Right ventricle myocardium inferior (tissue), 1 donor: ENCODE measurements at places on chromosomes 2 and 18. TPM values are rescaled to one million over a fixed set of nuclear protein-coding genes. Genes with fewer than 3 reads are reported as not detected.

The FAM110C gene
- total RNA-seq: 2.9 TPM

The M1AP gene
- total RNA-seq: not detected

The ANKRD30BL gene
- total RNA-seq: not detected

GRCh38 chr18:59555995-59556659, 141.1 kb downstream of the CCBE1 start:
- DNase-seq: no peak

DNA sequence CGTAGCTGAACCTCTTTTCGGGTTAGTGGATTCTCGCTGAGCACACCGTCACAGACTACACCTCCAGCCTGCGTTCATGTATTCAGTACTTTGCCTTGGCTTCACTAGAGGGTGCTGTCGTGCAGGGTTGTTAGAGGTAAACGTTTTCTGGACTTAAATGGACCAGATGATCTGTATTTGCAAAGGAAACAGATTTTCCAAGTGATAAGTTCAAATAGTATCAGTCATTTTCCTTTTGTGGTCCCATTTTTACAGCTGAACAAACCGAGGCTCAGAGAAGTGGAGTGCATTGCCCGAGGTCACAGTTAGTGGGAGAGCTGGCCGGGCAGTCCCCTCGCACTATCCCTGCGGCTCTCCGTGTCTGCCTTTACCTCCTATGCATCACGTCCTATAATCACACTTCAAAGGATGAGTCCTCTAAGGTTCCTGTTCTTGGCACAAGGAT, 125.9 kb downstream of the MAP4K4 start:
- DNase-seq: peak; percentile 43

GRCh38 chr2:43399098-43399497, 172.7 kb upstream of the ZFP36L2 start:
- DNase-seq: no peak

- DNase-seq: no peak
Observed at GRCh38 chr18:35713545-35713944, 132.0 kb downstream of the GALNT1 start.

- no peak for DNase-seq
Observed at GRCh38 chr2:133317178-133317577, 251.1 kb downstream of the NCKAP5 start.

DNA sequence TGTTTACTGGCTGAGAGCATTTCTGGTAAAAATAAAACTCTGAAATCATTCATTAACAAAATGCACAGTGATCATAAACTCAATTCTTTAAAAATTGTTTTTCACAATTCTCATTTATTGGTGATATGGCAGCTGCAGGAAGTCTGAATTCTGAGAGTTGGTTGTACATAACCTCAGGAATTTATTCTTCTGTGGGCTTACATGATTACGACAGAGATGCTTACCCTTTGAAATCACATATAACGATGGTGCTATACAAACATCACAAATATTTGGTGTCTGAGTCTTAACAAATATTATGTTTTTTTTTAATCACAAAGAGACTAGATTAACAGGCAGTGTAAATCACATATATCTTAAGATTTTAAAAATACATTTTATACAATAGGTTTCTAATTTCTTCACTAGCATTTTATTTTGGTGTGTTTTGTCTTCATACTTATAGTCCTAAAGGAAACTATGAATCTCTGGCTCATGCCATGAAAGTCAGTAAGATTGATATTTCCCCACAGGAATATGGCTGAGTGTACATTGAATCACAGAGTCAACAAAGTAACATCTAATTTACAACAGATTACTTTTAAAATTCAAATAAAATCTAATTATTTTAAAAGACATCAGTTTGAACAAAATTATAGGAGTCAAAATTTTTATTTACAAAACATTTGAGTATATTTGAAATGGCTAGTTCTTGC, 318.8 kb upstream of the THUMPD2 start:
- DNase-seq: no peak

GRCh38 chr2:165064743-165065142, 109.4 kb upstream of the SLC38A11 start:
- DNase-seq: no peak
